ENCODE measurements at places on chromosomes 11 and 22. TPM values are rescaled to one million over a fixed set of nuclear protein-coding genes. Genes with fewer than 3 reads are reported as not detected.

C2CD3 gene
- 24.3 TPM for polyA plus RNA-seq

KRTAP5-9 gene
- polyA plus RNA-seq = 0.28 TPM

PLEKHB1 gene
- polyA plus RNA-seq = 17.9 TPM

POTEH gene
- not detected for polyA plus RNA-seq

GRCh38 chr22:33917744-33918406, 2.4 kb downstream of the LARGE1 start:
- no peak for DNase-seq

- DNase-seq = no peak
These were observed 43.0 kb downstream of the KREMEN1 start for GRCh38 chr22:29115682-29116288.

- no peak for DNase-seq
These were observed 634.3 kb downstream of the OPCML start for GRCh38 chr11:132898021-132898420.

Measured in right renal cortex interstitium (tissue), 3 donors.